Stimulated activated CD4-positive, alpha-beta T cell treated with anti-CD3 and anti-CD28 coated beads, Interleukin-1b, Interleukin-23, amount 100 ng/mL, for 1 hour (primary cell): ENCODE measurements at places on chromosomes 13 and 19.

- DNase-seq = no peak
Measured at GRCh38 chr13:86870444-86870843, 800.7 kb upstream of the SLITRK5 start.

DNA sequence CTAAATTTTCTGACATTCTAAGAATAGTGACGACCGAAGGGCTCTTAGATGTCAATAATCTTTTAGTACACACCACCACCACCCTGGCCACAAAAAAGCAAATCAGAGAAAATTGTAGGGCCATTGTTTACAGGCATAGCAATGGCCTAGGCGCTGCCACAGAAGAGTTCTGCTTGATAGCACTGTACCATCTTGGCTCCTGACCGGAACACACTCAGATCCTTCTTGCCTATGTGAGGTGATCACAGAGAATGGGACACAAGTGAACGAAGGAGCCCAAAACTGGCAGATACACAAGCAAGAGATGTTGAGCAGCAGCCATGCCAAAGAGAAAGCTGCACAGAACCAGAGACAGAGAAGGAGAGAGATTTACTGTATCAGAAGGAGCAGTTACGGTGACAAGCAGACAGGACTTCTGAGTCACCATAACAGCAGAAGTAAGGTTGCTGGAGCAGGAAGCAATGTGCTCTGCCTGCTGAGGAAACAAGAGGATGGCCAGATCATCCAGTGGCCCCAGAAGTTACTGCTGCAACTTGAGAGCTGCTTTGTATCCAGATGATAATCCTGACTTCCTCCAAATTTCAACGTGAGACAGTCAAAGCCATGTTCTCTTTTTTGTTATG lies 105.2 kb downstream of the SLITRK6 start:
- DNase-seq = no peak

GRCh38 chr13:40613192-40613818 lies 53.1 kb downstream of the FOXO1 start:
- peak; percentile 11 for DNase-seq

- DNase-seq = no peak
Measured at GRCh38 chr13:37640499-37640898, 41.9 kb upstream of the POSTN start.

DNA sequence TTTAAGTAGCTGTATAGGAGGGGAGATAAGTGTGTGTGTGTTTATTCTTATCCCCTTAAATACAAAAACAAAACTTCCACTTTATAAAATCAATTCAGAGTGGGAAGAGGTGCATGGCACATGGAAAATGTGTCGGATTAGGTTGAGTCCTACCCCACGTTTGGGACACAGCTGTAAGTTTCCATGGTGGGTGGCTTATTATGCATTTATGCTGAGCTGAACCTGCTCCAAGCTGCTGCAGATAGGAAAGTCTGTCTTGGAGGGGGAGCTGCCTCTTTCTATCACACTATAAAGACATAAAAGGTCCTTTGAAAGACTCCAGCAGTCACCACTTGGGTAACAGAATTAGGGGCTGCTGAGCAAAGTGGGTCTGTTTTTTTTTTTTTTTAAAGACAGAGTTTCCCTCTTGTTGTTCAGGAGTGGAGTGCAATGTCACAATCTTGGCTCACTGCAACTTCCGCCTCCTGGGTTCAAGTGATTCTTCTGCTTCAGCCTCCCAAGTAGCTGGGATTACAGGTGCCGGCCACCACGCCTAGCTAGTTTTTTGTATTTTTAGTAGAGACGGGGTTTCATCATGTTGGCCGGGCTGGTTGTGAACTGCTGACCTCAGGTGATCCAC lies 15.2 kb downstream of the ACTN4 start:
- no peak for DNase-seq
